Effector memory CD8-positive, alpha-beta T cell (primary cell): ENCODE measurements at places on chromosomes 2 and 18.

DNA sequence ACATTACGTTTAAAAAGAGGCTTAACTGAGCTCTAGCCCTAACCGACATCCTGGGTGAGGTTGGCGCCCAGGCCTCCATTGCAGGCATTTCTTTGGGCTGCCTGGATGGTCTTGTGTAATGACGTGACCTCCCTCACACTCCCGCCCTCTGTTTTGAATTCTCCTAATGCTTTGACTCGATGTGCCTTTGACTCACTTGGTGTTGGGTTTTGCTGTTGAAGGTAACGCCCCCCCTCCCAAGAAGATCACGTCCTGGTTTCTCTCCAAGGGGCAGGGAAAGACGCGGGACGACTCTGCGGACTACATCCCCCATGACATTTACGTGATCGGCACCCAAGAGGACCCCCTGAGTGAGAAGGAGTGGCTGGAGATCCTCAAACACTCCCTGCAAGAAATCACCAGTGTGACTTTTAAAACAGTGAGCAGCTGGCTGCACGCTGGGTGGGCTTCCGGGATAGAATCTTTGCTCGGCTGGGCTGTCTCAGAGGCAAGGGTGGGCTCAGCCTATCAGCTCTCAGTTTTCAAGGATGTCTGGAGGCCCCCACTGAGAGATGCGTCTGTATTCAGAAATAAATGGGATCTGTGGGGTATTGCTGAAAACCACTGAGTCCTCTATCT lies 87.9 kb upstream of the ATG16L1 start:
- H3K4me3 ChIP-seq: no peak overlapping the region
- no peaks in the 10 kb centered on the region for H3K27me3 ChIP-seq
- peaks cover 13% of the 10 kb centered on the region for H3K4me1 ChIP-seq
- peak overlapping the region; percentile 62 for H3K27ac ChIP-seq
- no peak for DNase-seq
- H3K36me3 ChIP-seq: peaks cover 68% of the 10 kb centered on the region

- H3K27ac ChIP-seq: no peak overlapping the region
- H3K27me3 ChIP-seq: peaks cover 6% of the 10 kb centered on the region
- no peak for DNase-seq
Measured at GRCh38 chr2:67797801-67798540, 264.8 kb downstream of the C1D start.

GRCh38 chr2:208541989-208542464 lies 135.4 kb downstream of the PTH2R start:
- DNase-seq: no peak
- H3K4me3 ChIP-seq: no peak overlapping the region
- no peak overlapping the region for H3K27ac ChIP-seq
- H3K36me3 ChIP-seq: no peaks in the 10 kb centered on the region
- no peaks in the 10 kb centered on the region for H3K4me1 ChIP-seq
- no peaks in the 10 kb centered on the region for H3K27me3 ChIP-seq

GRCh38 chr2:238939521-238940403 lies 91.9 kb downstream of the TWIST2 start:
- no peaks in the 10 kb centered on the region for H3K4me1 ChIP-seq
- peaks cover 3% of the 10 kb centered on the region for H3K27me3 ChIP-seq
- no peaks in the 10 kb centered on the region for H3K36me3 ChIP-seq
- no peak overlapping the region for H3K27ac ChIP-seq

DNA sequence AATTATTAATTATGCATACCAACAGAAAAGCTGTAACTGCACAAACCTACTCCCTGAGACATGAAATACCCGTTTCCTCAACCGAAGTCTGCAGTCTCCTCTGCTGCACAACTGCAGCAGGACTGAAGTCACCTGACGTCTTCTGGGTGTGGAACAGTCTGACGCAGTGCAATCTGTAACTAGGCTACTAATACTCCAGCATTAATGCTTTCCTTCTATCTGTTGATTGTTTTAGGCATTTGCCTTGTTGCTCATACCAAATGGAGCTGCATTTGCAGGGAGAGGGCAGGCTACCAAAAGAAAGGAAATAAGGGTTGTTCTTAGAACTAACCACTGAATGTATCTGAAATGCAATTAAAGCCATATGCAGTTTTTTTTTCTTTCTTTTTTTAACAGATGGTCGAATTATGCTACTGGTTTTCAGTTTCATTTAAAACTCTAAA lies 40.1 kb downstream of the RTN4 start:
- H3K27ac ChIP-seq: peak overlapping the region; percentile 66
- peaks cover 5% of the 10 kb centered on the region for H3K36me3 ChIP-seq
- H3K27me3 ChIP-seq: no peaks in the 10 kb centered on the region
- H3K4me3 ChIP-seq: peak overlapping the region; percentile 77

- no peaks in the 10 kb centered on the region for H3K27me3 ChIP-seq
- H3K27ac ChIP-seq: no peak overlapping the region
- H3K4me1 ChIP-seq: no peaks in the 10 kb centered on the region
- no peak overlapping the region for H3K4me3 ChIP-seq
- H3K36me3 ChIP-seq: no peaks in the 10 kb centered on the region
Measured at GRCh38 chr2:44768438-44769236, 172.9 kb upstream of the SIX3 start.

GRCh38 chr2:124689348-124689747 lies 664.3 kb downstream of the CNTNAP5 start:
- no peaks in the 10 kb centered on the region for H3K4me1 ChIP-seq
- H3K27ac ChIP-seq: no peak overlapping the region
- no peak overlapping the region for H3K4me3 ChIP-seq
- H3K27me3 ChIP-seq: no peaks in the 10 kb centered on the region

- peak overlapping the region; percentile 99 for H3K27ac ChIP-seq
- H3K36me3 ChIP-seq: peaks cover 63% of the 10 kb centered on the region
- H3K4me1 ChIP-seq: peaks cover 35% of the 10 kb centered on the region
Measured at GRCh38 chr2:136112317-136113208, 5.4 kb downstream of the CXCR4 start.

DNA sequence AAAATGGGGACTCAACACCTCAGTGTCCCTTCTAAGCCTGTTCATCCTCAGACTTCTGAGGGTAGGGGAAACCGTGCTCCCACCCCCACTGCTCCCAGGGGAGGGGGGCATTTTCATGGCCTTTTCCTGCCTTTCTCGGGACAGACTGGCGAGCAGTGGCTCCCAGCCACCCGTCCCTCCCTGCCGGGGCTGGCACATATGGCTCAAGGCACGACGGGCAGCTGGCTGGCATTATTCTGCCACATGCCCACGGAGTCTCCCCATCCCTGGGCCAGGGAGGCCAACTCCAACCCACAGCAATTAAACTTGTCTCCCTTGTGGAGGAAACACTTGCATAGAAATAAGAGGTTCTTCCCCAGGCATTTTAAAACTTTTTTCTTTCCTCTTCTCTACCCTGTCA lies 148.5 kb upstream of the CBLN2 start:
- H3K36me3 ChIP-seq: no peaks in the 10 kb centered on the region
- H3K4me1 ChIP-seq: no peaks in the 10 kb centered on the region
- no peak overlapping the region for H3K27ac ChIP-seq
- no peak for DNase-seq

DNA sequence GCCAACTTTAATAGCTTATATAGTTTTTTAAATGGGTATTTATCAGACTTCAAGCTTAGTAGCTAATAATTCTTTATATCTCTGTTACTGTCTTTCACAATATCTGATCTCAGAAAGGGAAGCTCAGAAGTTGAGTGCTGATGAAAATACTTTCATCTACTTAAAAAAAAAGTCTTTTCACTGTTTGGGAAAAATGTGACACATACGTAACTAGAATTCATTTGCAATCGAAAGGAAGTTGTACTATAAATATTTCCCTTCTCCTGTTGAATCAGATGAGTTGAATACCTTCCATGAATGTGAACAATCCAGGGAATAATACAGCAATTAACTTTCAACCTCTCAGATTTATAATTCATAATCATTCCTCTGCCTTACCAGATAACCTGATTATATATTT lies 811 bp upstream of the SCG2 start:
- H3K36me3 ChIP-seq: no peaks in the 10 kb centered on the region
- no peak for DNase-seq
- peaks cover 11% of the 10 kb centered on the region for H3K27me3 ChIP-seq
- no peak overlapping the region for H3K27ac ChIP-seq
- H3K4me3 ChIP-seq: no peak overlapping the region

DNA sequence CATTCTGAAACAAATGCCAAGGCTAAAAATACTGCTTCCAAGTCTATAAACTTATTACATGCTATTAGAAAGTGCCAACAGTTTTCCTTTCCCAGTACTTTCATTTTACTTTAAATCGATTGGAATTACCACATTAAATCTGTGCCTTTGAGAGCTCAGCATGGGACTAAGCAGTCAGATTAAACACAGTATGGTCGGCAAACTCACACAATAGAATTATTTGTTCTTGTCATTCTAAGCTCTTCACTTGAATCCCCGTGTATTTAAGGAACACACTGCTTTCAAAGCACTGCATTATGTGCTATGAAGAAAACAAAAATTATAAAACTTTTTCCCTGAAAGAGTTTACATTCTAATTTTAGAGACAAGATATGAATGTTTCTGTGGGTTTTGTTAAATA lies 444.4 kb upstream of the SLC39A10 start:
- no peak overlapping the region for H3K27ac ChIP-seq
- peaks cover 16% of the 10 kb centered on the region for H3K27me3 ChIP-seq
- H3K4me1 ChIP-seq: no peaks in the 10 kb centered on the region
- no peak overlapping the region for H3K4me3 ChIP-seq

DNA sequence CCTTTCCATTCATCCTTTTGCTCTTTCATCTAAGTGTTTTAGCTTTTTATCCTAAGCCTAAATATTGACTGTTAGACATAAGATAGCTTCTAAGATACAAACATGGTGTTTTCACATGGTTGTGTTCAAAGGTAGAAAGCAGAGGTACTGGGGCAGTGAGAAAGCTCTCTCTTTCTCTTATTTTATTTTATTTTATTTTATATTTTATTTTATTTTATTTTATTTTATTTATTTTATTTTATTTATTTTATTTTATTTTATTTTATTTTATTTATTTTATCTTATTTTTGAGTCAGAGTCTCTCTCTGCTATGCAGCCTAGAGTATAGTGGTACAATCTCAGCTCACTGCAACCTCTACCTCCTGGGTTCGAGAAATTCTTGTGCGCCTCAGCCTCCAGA lies 287.2 kb downstream of the IKZF2 start:
- H3K36me3 ChIP-seq: no peaks in the 10 kb centered on the region
- H3K4me3 ChIP-seq: no peak overlapping the region
- DNase-seq: no peak
- H3K27me3 ChIP-seq: no peaks in the 10 kb centered on the region
- no peaks in the 10 kb centered on the region for H3K4me1 ChIP-seq

DNA sequence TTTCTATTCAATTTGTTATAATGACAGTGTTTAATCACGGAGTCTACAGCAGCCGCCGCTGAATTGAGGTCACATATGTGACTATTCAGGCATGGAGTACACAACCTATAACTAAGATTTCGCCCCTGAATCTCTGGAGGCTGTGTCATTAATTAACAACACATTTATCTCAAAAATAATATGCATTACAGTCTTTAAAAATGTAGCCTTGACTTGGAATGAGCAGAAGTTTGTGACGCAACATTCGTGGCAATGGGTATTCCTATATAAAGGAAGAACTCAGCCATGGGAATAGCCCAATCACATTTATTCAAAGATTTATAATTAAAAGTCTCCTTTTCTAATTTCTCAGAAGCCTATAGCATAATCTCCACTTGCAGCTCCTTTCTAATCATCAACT lies 60.6 kb upstream of the LYPD1 start:
- no peak for DNase-seq
- no peak overlapping the region for H3K27ac ChIP-seq
- H3K4me3 ChIP-seq: no peak overlapping the region
- H3K27me3 ChIP-seq: no peaks in the 10 kb centered on the region
- no peaks in the 10 kb centered on the region for H3K36me3 ChIP-seq
- no peaks in the 10 kb centered on the region for H3K4me1 ChIP-seq

DNA sequence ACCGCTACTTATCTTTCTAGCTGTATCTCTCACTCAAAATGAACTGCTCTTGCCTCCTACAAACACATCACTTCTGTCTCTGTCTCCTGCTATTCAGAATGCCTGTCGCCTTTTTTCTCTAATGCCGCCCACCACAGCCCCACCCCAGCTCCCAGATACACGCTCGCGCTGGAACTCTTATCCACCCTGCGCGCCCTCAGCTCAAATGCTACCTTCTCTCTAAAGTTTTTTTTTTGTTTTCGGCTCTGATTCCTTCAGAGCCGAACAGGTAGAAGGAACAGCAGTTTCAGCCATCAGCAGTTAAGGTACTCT lies 3.9 kb upstream of the SOS1 start:
- peaks cover 33% of the 10 kb centered on the region for H3K4me1 ChIP-seq
- no peaks in the 10 kb centered on the region for H3K27me3 ChIP-seq
- peak overlapping the region; percentile 95 for H3K27ac ChIP-seq
- H3K36me3 ChIP-seq: peaks cover 9% of the 10 kb centered on the region

DNA sequence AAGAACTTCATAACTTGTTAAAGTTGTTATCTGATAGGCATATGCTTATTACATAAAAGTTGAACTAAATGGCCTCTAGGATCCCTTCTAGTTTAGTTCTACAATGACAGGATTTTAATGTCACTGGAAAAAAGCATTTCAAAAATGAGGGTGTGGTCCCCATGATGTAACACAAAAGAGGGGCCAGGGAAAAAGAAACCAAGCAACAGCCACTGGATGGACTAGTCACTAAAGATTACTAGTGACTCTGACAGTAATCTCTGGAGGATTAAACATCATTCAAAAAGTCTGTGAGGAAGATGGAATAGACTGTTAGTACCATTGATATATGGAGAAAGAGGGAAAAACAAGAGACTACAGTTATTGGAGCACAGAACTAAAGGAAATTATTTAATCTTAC lies 22.6 kb downstream of the SEPTIN10 start:
- no peaks in the 10 kb centered on the region for H3K4me1 ChIP-seq
- H3K36me3 ChIP-seq: no peaks in the 10 kb centered on the region
- no peak overlapping the region for H3K27ac ChIP-seq
- H3K27me3 ChIP-seq: peaks cover 23% of the 10 kb centered on the region

DNA sequence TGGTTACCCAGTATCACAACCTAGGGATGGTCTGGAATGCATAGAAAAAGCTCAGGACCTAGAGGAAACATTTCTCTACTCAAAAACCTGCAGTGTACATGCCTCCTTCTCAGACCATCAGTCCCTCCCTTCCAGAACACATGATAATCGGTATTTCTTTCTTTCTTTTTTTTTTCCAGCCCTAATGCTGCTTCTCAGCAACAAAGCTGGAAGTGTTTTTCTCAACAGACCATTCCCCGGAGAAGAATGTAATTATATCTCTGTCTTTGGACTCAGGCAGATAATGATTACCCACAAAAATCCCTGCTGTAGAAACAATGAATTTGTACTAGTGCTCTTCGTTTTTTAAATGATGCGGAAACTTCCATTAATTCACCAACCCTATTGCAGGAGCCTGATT lies 44.1 kb upstream of the NDUFV2 start:
- no peaks in the 10 kb centered on the region for H3K4me1 ChIP-seq
- H3K4me3 ChIP-seq: no peak overlapping the region
- H3K27ac ChIP-seq: no peak overlapping the region
- no peak for DNase-seq

DNA sequence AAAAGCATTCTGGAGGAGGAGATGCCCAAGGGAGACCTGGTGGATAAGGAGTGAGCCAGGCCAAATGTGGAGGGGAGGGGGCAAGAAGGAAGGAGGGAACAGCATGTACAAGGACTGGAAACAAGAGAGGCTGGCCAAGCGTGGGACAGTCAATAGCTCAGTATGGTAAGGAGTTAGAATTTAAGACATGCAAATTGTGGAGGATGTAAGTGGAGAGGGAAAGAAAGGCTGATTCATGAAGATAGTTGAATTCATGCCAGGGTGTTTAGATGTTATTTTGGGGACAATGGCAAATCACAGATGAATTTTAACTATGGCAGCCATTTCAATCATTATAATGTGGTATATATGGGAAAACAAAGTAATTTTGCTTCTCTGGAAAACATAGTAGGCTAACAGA lies 462.3 kb downstream of the MEIS1 start:
- H3K36me3 ChIP-seq: no peaks in the 10 kb centered on the region
- H3K4me3 ChIP-seq: no peak overlapping the region
- no peaks in the 10 kb centered on the region for H3K4me1 ChIP-seq
- H3K27ac ChIP-seq: no peak overlapping the region
- DNase-seq: no peak

GRCh38 chr2:27409321-27410073 lies at the start of gene PPM1G:
Gene PPM1G, minus strand, starts transcription at chr2:27409591. Its CDS starts 169 bp downstream, at chr2:27409422.
- H3K27ac ChIP-seq: peak within 1 kb of the TSS; percentile 93
- DNase-seq: peak; percentile 96
- H3K27me3 ChIP-seq: peaks cover 18% of the 10 kb centered on the region
